ENCODE measurements at places on chromosomes 6 and 20.

GRCh38 chr20:10970109-10970508 is 296.3 kb upstream of the JAG1 start:
- no peak for DNase-seq

DNA sequence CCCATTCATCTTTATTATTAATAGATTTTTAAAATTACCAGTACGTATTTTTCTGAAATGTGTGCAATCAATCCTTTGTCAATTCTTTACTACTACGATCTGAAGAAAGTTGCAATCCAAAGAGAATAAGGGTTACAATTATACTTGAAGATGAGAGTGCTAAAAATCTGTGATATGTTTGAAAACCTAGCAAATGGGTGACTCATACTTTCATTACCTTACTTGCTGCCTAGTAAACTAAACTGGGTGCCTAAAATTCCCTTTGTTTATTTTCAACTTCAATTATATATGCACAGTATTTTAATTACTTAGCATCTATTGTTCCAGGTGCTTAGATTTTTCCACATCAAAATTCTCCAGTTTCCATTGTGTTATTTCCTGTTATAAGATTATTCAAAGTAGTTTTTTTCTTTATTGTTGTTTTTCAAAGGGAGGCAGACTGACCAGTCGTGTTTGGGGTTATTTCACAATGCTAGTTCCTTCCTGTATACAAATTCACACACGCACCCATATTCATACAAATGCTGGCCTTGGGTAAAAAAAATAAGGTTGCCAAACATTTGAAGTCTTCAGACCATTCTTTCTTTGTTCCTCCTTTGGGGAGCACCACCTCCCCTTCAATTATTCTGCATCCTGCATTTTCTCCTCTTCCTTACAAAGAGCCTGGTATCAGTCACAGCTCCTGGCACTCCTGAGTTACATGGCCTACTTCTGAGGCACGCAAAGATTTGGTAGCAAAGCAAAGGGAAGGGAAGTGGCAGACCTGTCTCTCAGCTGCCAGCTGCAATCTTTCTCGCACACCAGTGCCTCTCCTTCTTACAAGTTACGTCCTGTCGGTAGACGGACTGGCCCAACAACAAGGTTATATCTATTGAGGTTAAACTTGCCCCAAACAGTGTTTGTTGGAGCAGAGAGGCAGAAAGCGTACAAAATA is 16.2 kb upstream of the FAM135A start:
- no peak for DNase-seq

- peak; percentile 57 for DNase-seq
These were observed 73.5 kb downstream of the PREX1 start for GRCh38 chr20:48754292-48754691.

- DNase-seq: no peak
These were observed 166.0 kb downstream of the PDSS2 start for GRCh38 chr6:107293350-107293749.

DNA sequence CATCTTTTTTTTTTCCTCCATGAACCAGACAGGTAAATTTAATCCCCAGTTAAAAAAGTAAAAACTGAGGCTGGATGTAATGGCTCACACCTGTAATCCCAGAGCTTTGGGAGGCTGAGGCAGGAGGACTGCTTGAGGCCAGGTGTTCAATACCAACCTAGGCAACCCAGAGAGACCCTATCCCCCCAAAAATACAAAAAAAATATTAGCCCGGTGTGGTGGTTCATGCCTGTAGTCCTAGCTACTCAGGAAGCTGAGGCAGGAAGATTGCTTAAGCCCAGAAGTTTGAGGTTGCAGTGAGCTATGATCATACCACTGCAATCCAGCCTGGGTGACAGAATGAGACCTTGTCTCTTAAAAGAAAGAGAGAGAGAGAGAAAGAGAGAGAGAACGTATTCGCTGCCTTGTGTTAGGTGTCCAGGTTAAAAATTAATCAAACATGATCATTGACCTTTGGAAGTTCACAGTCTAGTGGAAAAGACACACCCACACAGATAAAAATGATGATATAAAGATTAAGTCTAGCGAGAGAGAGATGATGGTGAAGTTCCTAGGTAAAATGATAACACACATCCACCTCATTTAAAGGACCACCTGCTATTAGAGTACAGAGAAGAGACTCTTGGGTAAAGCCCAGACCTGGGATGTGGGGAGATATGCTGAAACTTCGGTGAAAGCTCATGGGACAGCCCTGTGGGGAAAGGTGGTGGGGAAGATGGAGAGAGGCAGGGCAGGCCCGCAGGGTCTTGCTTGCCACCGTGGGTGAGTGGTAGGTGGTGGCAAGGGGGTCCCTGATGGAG is 4.8 kb upstream of the NHSL1 start:
- no peak for DNase-seq

DNA sequence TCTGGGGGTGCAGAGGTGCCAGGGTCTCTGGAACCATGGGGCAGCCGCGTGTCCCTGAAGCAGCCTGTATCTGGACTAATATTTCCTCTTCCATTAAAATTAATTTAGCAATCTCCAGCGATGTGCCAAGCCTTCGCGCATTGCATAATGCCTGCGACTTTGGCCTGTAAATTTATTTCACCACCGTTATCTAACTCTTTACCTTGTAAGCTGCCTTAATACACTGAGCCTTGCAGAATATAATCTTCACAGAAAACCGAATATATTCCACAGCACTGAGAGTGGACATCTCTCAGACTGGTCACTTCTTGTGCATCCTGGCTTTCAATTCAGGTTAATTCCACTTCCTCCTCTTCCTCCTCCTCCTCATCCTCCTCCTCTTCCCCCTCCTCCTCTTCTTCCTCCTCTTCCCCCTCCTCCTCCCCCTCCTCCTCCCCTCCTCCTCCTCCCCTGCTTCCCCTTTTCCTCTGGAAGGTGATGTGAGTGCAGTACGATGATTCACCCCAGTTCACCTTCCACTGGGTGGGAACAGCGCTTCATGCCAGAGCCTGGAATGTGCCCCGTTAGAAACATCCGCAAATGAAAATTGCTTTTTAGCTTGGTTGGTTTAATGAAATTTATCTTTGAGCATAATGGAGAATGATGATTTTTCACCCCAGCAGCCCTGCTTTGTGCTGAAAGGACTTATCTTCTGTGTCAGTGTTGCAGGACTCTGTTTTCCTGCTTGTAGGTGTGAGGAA is 101.4 kb downstream of the CDH4 start:
- no peak for DNase-seq

DNA sequence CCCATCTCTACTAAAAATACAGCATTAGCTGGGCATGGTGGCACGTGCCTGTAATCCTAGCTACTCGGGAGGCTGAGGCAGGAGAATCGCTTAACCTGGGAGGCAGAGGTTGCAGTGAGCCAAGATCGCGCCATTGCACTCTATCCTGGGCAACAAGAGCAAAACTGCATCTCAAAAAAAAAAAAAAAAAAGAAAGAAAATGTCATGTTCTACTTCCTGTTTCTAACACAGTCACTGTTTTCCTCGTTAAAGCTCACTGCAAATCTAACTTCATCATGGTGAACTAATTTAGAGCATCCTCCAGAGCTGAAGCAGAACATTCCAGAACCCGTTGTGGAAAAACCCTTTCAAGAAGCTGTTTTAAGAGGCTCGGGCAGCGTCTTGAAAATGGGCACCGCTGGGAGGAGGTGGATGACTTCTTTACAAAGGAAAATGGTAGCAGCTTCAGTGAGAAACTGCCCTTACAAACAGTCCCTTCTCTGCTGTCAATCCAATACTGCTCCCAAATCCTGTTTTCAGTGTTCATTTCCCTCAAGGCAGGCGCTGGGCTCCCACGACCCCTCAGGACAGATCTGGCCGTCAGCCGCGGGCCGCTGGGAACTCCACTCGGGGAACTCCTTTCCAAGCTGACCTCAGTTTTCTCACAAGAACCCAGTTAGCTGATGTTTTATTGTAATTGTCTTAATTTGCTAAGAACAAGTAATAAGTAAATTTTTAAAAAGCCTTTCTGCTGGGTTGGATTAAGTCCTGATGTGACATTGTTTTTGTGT is 12.5 kb downstream of the CTSZ start:
- DNase-seq: no peak

DNA sequence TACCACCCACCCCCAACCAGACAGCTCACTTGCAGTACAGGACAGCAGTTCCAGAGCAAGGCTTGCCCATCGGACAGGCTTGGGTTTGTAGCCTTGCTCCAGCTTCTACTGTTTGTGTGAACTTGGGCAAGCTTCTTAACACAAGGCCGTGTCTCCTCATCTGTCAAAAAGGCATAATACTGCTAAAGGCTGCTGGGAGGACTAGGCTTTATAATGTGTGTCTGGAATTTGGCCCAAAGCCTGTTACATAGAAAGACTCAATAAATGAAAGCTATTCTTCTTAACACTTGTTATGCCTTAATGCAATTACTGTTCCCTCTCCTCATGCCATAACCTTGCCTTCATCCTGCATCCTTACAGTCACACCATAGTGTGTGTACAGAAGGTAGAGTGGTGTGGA is 43.4 kb downstream of the LYRM4 start:
- DNase-seq: no peak

DNA sequence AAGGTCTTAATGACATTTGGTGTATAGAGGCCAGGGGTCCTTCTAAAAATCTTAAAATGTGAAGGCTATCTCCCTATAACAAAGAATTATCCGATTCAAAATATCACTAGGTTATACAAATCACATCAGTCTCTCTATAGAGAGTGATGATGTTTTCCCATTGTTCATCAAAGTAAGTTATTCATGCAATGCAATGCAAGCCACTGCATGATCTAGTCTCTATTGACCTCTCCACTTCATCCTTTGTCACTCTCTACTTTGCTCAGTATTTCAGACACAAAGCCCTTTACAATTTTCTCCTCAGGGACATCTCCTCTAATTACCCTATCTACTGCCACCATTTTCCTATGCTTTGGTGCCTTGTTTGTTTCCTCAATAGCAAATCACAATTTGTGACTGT is 628.0 kb downstream of the HTR1B start:
- DNase-seq: no peak

GRCh38 chr6:20542927-20543602 is 8.8 kb downstream of the CDKAL1 start:
- no peak for DNase-seq

DNA sequence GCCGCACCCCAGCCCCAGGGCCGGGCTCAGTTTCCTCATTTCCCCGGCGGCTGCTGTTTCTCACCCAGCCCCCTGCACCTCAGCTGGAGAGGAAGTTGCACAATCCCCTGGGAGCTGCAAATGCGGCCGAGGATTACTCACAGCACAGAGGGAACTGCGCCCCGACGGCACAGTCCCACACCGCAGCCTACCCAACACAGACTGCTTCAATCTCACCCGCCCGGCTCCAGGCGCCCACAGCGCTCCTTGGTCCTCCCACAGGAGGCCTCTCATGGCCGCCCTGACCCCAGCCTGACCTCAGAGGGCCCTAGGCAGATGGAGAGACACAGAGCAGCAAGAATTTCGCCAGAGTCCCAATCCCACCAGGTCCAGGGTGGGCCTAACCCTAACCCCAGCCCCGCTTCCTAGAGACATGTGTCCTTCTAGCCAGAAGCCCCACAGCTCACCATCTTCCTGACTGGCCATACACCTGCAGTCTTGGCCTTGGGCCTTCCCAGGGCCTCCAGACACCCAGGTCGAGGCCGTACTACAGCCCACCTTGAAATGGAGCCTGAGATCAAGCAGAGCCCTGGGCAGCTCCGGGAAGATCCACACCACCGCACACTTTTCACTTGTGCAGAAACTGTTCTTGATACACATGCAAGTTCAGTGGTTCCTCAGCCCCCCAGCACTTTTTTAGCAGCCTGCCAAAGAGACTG is 11.7 kb downstream of the TFEB start:
- DNase-seq: peak; percentile 25

GRCh38 chr6:150276168-150276936 is 92.5 kb upstream of the IYD start:
- DNase-seq: no peak

- no peak for DNase-seq
These were observed 1.7 kb upstream of the ULBP2 start for GRCh38 chr6:149939909-149940671.

DNA sequence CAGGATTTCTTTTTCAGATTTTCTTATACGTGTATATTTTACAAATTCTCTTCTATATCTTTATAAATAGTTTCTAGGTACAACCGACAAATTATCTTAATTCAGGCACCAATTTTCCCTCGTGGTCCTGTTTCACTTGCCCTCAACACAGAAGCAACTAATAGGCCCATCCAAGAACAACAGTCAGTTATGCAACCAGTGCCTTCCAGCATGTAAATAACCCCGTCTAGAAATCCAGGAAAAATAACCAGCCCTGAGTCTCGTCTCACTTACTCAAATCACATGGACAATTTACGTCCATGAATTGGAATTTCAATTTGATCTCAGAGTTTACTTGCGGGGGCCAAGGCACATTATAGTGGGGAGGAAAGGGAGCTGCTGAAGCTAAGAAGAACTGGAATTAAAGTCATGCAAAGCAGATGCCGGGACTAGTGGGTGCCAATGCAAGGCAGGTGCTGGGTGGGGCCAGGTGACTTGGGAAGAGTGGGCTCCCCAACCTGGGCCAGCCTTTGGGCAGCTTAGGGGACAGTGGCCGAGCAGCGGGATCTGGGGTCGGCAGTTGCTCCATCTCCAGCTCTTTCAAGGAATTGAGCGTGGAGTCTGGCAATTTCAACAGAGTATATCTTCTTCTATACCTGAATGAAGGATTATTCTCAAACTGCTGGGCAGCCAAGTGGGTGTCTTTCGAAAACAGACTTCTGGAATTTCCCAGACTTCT is 121.7 kb downstream of the EDN3 start:
- DNase-seq: no peak

DNA sequence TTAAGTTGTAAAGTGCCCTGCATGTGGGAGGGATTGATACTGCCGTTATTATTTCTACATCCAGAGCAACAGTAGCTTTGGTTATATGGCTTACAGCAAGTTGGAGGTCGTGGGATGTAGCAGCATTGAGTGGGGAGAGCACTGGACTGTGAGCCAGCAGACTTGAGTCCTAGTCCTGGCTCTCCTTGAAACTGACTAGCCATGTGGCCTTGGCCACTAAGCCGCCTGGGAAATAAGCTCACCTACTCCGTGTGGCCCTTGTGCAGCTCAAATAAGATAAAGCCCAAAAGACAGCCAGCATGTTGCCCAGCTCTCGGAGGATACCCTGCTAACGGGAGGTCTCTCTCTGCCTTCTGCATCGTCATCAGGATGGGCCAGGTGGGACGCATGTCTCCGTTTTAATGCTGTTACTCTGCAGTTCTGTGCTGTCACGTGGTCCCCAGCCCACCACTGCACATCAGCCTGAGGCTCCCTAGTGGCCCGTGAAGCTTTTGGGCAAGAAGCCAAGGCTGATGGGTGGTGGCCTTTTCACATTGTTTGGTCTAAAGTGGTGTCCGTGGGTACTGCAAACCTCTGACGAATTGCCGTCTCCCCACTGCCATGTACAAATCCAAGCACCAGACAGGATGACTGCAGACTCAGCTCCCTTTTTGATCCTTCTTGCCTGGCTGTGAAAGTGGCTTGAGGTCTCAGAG is 7.9 kb downstream of the EPB41L1 start:
- no peak for DNase-seq

DNA sequence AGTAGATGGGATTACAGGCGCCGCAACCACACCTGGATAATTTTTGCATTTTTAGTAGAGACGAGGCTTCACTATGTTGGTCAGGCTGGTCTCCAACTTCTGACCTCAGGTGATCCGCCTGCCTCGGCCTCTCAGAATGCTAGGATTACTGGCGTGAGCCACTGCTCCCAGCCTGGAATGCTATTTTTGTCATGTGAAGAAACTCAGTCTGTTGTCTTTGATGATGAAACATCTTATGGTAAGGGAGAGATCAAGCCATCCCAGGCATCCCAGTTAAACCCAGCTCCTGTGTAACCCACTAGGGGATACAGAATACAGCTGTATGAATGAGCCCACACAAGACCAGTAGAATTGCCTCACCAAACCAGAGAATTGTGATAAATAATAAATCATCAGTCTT is 83.6 kb upstream of the RBM24 start:
- no peak for DNase-seq
